Activated CD4-positive, alpha-beta T cell treated with anti-CD3 and anti-CD28 coated beads, Interleukin-2, Interleukin-4, amounts not matched to agents 100 ng/mL and 50 ng/mL, durations not matched to agents 16 hours and 8 hours (primary cell): ENCODE measurements at places on chromosomes 4 and X.

GRCh38 chr4:10130178-10130888, 13.7 kb upstream of the WDR1 start:
- no peak for DNase-seq

DNA sequence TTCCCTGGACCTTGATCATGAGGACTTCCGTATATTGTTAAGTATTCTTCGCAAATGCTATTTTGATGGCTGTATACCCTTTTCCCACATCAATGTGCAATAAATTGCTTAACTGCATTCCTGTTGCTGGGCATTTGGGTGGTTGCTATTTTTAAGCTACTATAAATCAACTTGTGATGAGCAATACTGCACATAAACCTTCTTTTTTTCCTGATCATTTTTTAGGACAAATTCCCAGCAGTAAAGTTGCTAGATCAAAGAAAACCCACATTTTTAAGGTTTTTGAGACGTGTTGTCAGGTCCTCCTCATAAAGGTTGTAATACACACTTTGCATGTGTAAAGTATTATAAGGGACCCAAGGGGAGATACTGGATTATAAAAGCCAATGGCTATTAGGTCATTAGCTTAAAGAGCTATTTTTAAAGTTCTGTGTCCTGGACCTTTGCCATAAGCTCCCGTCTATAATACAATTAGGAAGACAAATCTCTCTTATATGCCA, 35.6 kb downstream of the LIMCH1 start:
- no peak for DNase-seq

DNA sequence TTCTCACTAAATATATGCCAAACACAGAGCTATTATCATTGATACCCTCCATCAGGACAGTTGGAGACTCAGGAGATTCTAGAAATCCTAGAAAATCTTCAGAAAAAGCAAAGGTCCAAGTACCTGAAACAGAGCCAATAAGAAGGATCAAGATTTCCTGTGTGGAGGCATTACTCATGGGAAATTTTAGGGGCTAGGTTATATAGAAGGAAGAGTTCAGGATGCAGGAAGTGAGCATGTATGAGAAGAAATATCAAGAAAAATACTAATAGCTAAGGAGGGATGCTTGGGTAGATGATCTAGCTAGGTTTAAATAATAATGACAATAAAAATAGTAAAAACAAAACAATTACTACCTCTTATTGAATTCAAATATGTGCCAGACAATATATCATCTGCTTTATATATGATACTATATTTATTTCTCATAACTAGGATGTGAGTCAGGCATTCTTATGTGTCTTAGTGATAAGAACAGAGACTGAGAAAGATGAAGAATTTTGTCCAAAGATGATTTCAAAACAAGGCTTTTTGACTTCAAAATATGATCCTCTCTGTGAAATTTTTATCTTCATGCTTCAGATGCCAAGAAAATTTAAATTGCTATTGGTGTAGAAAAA, 66.4 kb upstream of the HHIP start:
- no peak for DNase-seq

DNA sequence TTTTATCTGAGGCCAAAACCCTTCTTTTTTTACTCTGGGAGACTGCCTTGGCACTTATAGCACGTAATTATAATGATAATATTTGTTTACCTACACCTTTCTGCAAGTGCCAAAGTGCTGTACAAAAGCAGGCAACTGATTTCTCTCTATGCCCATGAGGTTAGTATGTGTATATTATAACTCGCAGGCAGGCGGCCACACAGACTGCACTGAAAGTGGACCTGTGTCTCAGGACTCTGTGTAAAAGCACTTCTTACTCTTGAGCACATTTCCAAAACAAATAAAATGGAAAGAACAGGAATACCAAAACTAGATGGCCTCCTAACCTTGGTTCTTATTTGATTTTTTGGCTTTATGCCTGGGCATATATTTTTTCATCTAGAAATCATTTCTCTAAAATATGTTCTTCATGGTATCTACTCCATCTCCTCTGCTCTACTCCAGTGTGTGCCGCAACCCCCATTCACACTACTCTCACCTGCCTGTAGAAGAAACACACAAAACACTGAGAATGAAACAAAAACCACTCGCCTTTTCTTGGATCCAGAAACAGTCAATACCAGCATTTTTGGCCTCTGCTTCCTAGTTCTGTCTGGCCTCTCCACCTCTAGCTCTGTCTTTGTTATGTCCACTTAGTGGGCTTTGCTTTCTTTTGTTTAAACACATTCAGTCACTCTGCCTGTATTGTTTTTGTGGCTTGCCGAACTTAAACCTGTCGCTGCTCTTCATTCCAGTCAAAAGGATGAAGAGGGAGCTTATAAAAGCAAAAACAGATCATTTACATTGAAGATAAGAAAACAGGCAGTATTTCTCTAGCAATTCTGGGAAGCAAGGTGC, 934.5 kb upstream of the TENM3 start:
- DNase-seq, result no peak

DNA sequence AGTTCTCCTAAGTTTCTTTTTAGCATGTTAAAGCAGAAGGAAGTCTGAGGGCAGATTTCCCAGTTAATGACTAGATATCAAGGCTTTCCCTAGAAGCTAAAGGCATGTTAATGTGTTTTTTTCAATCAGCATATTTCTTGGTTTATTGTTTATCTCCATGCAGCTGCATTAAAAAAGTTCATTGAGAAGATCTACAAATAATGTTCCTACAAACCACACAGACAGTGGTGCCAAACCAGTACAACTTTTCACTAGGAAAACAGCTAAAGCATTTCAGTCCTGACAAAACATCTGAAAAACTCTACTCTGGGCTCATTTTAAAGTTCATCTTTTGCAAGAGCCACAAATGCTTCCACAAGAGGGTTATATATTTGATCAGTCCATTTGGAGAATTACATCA, 320.0 kb downstream of the ADGRL3 start:
- DNase-seq, result no peak

DNA sequence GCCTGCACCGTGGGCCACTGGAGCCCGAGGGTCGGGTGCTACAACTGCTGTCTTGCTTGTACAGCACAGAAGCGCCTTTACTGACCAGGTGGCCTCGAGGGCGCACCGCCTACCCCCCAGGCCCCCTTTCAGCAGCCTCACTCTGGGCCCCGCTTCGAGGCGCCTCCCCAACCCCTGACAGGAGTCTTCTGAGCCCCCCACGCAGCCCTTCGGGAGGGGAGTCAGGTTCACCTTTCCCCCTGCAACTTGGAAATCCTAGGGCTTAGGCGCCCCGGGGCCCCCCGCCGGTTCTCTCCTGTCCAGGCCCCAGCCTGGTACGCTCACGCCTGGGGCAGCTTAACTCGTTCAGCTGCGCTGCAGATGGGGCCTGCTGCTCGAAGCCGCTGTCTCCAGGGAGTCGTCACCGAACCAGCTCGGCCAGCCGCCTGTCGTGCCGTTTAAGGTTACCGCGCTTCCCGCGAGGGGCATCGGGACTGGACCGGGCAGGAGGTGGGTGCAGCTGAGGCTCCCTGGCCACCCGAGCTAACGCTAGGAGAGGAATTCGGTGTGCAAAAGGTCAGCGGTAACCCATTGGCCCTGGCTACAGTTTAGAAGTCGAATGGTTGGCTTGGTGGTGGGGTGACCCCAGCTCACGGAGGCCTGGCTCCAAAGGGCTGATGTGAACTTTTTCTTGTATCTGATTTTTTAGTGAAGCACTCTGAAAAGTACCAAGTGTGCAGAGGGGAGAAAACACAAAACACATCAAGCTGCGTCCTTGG, 58.9 kb upstream of the BCOR start:
- DNase-seq, result no peak

DNA sequence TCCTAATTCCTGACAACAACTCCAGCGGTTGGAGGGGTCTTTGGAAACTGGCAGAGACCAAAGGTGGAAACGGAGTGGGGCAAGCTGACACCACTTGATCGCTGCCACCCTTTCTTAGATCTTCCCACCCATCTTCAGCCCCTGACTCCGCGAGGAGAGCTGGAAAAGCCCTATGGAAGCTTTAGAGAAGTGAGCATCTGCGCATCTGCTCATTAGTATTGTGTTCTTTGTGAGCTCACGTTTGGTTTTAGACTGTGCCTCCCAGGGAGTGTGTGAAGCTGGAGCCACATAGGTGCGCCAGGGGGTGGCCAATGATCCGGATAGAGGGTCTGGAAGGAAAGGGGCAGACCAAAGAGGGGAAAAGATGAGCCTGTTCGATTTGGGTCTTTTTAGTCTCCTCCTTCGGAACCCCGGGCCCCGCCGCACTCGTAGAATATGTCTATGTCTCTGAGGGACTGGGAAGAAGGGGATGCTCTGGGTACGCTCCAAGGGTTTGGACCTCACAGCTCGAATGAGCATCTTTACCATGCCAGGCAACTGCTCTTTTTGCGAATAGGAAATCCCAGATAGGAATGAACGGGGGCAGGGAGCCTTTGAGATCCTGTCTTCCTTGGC, 578 bp upstream of the DKK2 start:
- no peak for DNase-seq

DNA sequence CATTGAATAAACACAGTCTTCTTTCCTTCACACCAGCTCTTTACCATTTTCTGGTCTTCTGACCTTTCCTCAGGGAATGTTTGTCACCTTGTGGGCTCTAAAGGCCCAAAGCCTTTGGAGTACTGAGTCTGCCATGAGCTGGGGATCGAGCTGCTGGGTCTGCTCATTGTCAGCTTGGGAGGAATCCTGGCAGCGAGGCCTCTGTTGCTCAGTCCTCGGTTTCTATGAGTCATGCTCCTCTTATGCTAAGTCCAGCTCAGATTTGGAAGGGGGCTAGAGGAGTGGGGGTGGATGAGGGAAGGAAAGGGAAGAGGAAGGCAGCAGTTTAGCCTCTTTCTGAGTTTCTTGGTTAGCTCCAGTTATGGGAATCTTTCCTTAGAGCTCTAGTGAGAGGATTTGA, 31.1 kb downstream of the NHSL2 start:
- no peak for DNase-seq

GRCh38 chrX:34875204-34875603, 67.4 kb upstream of the FAM47B start:
- DNase-seq, result no peak

DNA sequence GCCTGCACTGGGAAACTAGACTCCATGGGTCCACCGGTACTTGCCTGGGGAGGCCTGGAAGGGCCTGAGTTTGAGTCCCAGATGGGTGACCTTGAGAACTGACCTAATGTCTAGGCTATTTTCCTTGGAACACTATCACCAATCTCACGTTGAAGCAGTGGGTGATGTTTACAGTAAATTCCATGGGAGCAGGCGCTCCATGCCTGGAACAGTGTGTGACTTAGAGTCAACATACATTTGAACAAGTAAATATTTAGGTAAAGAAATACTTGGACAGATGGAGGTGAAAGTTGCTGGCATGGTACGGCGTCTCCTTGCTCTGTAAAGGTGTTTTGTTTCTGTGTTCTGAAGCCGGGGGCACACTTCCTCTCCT, 47.5 kb downstream of the TBC1D14 start:
- no peak for DNase-seq
